Left kidney (tissue), 8 donors: ENCODE measurements at places on chromosomes 5 and 9. TPM values are rescaled to one million over a fixed set of nuclear protein-coding genes. Genes with fewer than 3 reads are reported as not detected.

PPIC gene
- 36.3 TPM for polyA plus RNA-seq

STING1 gene
- polyA plus RNA-seq, result 31.6 TPM

MTAP gene
- 48.1 TPM for polyA plus RNA-seq

PCSK5 gene
- polyA plus RNA-seq, result 18.0 TPM

- DNase-seq, result no peak
Observed at GRCh38 chr5:55853818-55854217, 2.7 kb downstream of the IL31RA start.

GRCh38 chr5:16234598-16234997 lies 55.0 kb upstream of the MARCHF11 start:
- no peak for DNase-seq

DNA sequence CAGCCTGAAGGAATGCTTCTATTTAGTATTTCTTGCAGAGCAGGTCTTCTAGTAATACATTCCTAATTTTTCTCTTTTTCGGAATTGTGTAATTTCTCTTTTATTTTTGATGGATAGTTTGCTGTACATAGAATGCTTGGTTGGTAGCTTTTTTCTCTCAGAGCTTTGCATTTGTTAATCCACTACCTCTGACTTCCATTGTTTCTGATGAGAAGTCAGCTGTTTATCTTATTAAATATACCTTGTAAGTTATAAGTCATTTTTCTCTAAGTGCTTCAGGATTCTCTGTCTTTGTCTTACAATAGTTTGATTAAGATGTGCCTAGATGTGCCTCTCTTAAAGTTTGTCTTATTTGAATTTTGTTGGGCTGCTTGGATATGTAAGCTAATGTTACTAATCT lies 101.9 kb downstream of the HTR1A start:
- DNase-seq, result no peak

- peak; percentile 56 for DNase-seq
Observed at GRCh38 chr5:13957032-13957645, 12.7 kb upstream of the DNAH5 start.

DNA sequence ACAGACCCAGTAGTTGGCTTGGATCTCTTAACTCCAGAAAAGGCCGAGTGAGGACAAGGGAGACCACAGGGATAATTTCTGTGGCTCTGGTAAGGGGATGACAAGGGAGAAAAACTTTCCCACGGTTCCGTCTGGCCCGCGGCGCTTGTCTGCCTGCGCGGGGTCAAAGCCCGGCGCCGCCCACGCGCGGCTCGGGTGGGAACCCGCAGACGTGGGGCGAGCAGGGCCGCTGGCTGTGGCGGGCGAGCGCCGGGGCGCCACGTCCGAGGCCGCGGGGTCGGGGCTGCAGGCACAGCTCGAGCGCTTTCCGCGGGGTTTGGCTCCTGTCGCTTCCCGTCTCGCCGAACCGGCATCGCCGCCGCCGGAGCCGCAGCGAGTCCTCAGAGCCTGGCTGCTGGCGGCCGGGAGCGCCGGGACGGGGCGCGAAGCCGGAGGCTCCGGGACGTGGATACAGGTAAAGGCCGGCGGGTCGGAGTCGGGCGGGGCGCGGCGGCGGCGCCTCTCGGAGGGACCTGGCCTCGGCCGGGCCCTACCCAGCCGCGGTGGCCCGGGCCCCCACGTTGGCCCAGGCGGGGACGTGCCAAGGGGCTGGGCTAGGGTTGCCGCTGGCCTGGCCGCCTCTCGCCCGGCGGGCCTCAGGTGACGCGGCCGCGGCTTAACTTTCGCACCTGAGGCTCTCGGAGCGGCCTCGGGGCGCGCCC lies at the start of gene RNF180:
RNF180 (plus strand) TSS at position 344 of the 701 bp plus-strand sequence. CDS start 34,965 bp downstream, outside the sequence.
- peak; percentile 35 for DNase-seq

DNA sequence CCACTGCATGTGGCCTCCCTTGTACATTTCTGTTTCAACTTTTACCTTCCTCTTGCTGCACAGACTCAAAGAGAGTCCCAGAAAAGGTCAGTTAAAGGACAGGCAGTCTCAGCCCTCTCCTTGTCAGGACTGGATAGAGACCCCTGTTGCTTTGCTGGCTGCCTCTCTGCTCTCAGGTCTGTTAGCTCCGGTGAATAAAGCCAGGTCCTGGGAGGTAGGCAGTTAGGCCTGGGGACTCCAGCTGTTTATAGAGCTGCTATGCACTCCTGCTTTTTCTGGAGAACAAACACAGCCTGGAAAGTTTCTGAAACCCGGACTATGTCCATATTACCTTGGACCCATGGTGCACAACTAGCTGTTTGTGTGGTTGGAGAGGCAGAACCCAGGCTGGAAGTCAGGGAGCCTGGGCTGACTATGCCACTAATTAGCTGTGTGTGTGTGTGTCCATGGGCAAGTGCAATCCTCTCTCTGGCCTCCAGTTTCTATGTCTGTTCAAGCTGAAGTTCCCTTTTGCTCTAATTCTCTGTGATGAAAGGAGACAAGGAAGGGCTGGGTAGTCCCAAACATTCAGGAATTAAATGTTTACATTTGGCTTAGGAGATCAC lies 42.9 kb downstream of the GLRA1 start:
- DNase-seq, result no peak

DNA sequence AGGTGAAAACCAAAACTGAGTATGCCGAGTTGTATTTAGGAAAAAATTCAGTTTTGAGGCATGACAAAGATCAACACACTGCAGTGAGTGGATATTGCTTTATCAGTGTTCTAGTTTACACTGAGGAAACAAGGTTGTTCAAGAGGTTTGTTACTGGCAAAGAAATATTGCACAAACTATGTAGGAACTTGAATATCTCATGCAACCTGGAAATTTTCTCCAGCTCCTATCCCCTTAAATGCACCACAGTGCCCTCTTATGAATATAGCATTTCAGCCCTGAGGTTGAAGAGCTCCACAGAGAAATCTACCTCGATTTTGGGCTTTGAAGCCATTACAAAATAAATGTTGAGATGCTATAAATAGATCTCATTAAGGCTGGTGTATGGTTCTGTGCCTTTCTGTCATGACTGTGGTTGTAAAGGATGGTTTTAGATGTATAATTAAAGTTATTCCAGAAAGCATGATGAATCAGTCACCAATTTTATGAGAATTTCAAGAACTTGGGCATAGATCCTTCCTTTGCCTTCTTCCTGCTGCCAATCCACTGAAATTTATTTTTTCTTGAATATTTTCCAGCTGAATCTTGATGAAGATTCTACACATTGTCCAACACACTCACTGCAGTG lies 159.3 kb downstream of the SPATA31D1 start:
- DNase-seq, result no peak

DNA sequence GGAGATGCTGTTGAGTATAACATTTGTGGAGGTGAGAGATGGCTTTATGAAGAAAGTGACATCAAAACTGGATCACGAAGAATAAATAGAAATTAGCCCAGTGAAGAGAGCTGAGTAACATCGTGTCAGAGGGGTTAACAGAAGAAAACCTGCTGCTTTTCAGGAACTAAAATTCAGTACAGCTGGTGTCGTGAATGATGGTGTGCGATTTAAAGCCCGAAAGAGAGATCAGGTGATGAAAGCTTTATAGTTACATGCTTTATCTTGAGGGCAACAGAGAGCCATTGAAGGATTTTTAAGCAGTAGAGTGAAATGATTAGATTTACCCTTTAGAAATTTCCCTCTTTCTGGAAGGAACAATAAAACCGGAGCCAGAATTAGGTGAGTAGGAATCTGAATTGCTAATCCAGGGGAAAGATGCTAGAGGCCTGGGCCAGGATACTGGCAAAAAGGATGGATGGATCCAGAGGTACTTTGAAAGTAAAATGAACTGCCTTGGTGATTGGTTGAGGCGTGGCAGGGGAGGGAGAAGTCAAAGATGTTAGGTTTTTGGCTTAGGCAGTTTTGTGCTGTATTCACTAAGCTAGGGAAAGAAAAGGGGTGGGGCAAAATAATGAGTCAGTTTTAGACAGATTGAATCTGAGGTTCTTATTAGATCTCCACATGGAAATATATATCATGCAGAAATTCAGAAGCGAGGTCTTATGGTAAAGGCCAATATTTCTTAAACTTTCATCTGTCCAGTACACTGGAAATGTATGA lies 3.4 kb downstream of the LRRC70 start:
- no peak for DNase-seq
